ENCODE measurements at places on chromosomes 7 and 10.

- no peak for DNase-seq
These were observed 72.5 kb upstream of the AGR3 start for GRCh38 chr7:16954321-16954720.

DNA sequence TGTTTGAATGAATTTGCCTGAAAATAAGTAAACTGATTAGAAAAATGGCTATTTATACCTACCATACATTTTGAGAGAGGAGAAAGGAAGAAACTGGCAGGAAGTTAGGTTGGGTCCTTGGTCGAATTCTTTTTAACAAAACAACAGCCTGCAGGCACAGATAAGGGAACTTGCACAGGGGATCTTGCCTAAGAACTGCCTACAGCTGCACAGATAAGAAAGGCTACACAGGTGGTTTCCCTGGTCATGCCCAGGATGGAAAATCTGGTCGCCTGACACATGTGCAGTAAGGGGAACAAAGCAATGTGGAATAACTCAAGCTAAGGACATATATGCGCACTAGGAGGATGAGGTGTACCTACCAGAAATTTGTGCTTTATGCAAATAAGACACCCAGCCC lies 732.1 kb upstream of the POT1 start:
- DNase-seq, result no peak

DNA sequence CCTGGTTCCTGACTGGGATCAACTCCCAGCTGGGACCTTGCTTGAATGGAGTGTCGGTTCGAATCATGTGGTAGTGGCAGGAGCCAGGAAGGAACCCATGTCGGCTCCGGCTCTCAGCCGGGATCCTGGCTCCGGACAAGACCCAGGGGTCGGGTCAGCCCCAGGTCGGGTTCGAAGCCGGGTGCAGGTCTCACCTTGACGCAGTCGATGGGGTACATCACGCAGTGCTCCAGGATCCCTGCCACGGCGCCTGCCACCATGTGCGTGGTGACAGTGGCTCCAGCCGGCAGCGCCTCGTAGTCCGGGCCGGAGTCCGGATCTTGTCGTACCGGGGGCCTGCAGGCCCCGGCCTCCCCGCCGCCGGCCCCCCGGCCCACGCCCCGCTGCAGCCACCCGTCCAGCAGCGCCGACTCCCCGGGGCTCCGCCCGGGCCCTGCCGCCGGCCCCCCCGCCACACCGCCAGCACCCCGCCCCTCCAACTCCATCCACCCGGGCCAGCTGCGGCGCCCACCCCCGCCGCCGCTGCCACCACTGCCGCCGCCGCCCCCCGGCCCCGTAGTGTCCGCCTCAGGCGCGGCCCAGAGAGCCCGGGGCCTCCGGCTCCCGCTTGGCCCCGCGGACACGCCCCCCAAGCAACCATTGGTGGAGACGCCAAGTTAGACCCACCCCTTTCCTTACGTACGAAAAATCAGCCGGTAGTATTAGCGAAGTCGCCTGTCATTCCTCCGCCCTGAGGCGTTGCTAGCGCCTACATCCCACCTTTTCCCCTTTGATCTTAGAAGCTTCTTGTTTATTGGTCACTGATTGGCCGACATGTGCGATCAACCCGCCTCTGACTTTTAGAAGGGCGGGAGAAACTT lies at the start of gene SLC25A28:
SLC25A28 (minus strand) TSS at position 589 of the 860 bp plus-strand sequence; CDS start at position 485, 104 bp downstream.
- DNase-seq, result peak; percentile 90

DNA sequence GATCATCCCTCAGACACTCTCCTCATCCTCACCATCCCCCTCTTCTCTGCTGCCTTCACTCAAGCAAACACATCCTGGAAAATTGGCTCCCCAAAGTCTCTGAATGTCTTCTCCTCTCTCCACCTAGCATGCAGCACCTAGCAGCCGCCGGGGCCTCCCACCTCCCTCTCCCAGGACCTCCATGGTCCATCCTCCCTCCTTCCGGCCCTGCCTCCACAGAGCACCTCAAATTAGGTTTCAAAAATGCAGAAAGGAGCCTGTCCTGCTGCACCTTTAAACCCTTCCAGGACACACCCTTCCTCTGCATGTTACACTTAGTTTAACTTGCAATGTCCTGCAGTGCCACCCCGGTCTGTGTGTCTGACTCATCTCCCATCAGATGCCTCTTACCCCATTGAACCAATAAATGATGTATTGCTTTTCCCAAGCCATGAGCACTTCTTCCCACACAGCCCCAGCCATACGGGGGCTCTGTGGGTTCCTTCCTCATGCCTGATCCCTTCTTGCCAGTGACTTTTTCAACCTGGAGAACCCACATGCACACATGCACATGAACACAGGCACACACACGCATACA lies 582.5 kb upstream of the MGMT start:
- DNase-seq, result no peak

DNA sequence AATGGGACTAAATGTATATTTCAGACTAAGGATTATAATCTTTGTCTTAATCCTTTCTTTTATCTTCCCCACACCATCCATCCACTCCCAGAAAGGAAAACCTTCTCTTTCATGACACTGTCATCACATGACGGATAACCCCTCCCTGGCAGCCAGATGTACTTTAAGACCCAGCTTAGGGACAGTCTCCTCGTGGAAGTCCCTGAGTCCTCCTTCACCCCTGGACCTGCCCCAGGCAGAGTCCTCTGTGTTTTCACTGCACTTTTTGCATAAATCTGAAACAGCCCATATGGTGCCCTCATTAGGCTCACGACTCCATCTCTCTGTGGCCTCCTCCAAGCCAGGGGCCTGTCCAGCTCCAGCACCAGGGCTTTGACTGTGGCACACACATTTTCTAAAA lies 16.0 kb downstream of the NRAP start:
- no peak for DNase-seq

DNA sequence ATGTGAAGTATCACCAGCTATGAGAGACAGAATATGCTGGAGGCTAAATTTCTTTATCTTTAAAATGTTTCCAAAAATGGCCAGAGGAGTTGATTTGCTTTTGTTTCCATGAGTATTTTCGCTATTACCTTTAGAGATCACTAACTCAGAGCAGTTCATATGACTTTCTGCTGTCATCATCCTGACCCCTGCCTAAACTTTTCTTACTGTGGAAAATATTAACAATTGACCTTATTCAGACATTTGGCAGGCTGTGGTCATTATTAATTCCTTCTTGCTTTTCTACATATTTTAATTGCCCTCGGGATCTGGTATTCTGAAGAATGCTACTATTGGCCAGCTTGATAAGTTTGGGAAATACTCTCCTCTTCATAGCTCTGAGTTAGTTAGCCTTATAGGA lies 156.5 kb downstream of the EXOC4 start:
- DNase-seq, result no peak

- DNase-seq, result peak; percentile 38
These were observed 122.7 kb downstream of the PRKAG2 start for GRCh38 chr7:151754142-151754590.

GRCh38 chr10:126133906-126134656 lies 237.7 kb downstream of the FANK1 start:
- no peak for DNase-seq

DNA sequence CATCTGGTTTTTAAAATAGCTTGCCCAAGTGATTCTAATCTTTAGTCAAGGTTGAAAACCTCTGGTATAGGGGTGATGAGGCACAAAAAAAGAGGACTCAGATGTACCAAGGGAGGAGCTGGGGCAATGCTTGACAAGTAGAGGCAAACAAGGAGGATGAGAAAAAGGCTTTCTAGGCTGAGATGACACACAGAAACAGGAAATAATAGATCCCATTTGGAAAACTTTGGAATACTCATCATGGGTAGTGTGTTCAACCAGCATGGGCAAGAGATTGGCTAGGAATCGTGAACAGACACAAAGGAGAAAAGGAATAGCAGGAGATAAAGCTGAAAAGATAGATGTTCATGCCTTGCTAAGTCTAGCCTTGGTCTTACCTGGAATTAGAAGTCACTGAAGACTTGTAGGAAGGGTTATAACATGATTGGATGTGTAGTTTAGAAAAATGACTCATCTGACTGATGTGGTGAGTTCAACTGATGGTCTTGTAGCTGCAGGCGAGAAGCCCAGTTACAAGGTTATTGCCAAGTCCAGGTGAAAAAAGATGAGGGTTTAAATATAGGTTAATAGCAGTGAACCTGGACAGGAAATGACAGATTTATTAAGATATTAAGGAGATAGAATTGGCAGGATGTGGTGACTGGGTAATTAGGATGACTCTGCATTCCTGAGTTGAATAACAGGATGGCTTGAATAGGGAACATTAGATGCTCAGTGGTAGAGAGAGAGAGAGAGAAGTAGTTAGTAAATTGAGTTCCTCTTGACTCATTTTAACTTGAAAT lies 214.0 kb upstream of the LRGUK start:
- DNase-seq, result no peak

DNA sequence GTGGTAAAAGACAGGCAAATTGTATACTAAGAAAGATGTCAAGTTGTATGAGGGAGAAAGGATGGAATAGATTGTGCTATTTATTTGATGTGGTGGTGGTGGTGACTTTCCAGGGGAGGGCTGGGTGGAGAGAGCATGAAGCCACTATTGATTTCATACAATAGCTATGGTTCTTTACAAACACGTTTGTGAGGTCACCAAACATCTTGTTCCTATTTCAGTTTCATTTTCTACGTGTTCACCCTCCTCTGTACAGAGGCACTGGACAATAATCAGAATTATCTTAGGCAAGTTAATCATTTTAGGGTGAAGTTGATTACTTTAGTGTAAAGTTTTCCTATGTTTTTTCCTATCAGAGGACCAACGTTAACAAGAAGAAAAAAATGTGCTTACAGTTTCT lies 10.3 kb upstream of the CNTNAP2 start:
- no peak for DNase-seq

DNA sequence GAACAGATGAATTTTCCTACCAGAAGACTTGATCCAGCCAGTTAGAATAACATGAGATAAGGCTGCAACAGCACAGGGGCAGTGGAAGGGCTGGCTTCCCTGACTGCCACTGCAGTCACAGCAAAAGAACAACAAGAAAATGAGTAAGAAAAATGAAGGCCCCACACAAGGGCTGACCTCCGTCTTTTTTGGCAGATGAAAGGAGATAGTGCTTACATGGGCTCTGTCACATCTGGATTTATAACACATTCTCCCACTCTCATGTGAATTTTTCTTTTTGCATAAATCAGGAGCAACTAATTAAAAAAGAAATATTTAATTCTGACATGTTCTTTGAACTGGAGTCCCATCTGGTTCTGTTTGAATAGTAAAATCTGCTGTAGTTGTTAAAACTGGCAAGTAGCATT lies 99.6 kb downstream of the NRP1 start:
- DNase-seq, result no peak

GRCh38 chr7:16051561-16052255 lies 365.2 kb upstream of the MEOX2 start:
- DNase-seq, result no peak

- DNase-seq, result no peak
These were observed 380.6 kb upstream of the IGFBP3 start for GRCh38 chr7:46301677-46302076.

DNA sequence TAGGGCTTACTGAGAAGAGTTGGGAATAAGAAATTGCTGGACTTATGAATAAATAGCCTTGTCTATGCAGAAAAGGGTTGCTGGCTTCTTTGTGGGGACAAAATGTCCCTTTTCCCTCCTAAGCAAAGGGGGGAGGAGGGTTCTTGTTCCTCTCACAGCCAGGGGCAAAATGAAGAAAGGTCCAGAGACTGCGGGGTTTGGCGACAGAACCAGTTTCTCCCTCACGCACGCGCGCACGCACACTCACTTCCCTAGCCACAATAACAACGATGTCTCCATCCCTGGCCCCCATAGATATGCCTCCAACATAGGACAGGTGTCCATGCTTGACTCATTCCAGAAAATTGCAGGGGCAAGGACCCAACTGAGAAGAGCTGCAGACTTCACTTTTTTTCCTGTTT lies 3.3 kb downstream of the ZMIZ1 start:
- no peak for DNase-seq

- no peak for DNase-seq
These were observed 62.0 kb downstream of the MYOF start for GRCh38 chr10:93420091-93420490.

GRCh38 chr7:9958486-9958885 lies 1015.2 kb upstream of the PHF14 start:
- no peak for DNase-seq

- no peak for DNase-seq
These were observed 29.3 kb upstream of the TTYH3 start for GRCh38 chr7:2602406-2603043.

DNA sequence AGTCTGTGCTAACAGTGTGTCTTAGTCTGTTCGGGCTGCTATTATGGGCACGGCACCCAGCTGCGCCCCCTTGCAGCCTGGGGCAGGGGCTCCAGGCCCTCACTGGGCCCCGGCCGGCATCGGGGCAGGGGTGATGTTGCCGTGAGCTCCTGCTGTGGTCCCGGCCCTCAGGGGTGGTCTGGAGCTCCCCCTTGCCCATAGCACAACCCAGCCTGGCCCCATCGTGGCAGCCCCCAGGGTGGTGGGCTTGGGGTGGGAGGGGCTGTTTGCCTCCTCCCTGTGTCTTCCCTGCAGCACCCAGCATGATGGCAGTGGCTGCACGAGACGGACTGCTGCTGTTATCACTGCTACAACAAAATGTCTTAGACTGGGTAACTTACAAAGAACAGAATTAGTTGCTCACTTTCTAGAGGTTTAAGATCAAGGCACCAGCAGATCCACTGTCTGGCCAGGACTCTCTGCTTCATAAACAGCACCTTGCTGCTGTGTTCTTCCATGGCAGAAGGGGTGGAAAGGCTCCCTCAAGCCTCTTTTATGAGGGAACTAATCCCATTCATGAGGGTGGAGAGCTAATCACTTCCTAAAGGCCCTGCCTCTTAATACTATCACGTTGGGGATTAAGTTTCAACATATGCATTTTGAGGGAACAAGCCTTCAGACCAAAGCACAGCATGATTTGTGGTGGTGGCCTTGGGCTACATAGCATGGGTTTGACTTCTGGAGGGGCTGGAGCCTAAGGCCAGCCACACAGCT lies 149.5 kb downstream of the SEC23IP start:
- DNase-seq, result no peak

GRCh38 chr7:137287651-137288258 lies 55.8 kb downstream of the PTN start:
- DNase-seq, result no peak

GRCh38 chr7:151519765-151520418 lies at the start of gene RHEB:
Gene RHEB (minus strand): TSS chr7:151519895. CDS start chr7:151519511, 384 bp downstream.
- DNase-seq, result peak; percentile 96

DNA sequence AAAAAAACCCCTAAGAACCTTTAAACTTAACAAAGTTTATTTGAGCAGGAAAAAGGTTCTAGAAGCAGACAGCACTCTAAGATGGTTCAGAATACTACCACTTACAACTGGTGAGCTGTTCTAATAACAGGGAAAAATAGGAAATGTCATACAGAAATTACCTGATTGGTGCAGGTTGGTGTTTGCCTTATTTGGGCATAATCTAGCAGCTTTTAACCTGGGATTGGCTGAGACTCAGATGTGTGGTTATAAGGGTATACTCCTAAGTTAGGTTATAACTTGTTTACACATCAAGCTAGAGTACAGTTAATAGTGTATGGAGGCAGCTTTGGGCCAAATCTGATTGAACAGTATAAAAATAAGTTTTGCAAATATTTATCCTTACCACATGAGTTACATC lies 59.8 kb downstream of the MAPK8 start:
- no peak for DNase-seq
